GOT3 (cell line): ENCODE measurements at places on chromosomes 3 and 15.

DNA sequence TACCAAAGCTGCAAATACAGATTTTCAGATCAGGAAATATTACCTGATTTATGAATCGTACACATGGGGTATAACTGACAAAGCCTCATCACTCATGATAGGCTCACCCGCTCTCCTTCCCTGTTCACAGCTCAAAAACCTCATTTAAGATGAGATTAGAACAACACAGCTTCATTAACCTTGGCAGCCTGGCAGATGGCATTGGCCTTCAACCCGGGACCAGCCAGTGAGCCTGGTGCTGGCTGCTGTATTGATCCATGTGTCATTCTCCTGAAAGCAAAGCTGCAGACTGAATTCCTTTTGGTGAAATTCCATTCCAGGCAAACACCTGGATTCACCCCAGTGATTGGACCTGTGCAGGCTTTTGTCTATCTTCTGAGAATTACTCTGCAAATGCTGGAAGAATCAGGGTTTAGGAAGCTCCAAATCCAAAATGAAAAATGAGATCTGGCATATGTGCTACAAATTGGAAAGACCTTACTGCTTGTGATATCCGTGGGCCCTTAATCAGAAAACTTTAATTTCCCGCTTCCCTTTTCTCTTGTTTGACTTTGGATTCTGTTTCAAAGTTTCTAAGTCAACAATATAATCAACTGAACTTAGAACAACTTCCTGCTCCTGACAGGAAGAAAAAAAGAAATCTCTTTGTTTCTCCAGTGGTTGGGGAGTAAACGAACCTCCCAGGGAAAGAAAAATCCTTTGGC lies 189.1 kb upstream of the KBTBD8 start:
- DNase-seq, result no peak

GRCh38 chr3:73070675-73071575 lies 9.5 kb downstream of the EBLN2 start:
- no peak for DNase-seq

DNA sequence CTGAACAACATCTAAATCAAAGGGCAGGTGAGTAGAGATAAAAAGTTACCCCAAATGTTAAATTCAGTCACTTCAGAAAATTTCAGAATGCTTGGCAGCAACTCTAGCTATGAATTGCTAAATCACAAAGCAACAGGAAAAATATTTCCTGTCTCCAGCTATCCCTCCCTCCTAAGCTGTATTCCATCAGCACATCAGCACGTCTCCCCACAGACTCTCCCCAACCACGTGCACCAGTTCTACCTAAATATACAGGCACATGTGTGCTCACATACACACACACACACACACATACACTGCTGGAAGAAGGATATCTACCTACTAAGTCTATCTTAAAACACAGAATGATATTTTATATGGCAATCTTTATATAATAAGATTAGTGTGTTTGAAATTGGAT lies 177.1 kb upstream of the ARHGEF26 start:
- no peak for DNase-seq

DNA sequence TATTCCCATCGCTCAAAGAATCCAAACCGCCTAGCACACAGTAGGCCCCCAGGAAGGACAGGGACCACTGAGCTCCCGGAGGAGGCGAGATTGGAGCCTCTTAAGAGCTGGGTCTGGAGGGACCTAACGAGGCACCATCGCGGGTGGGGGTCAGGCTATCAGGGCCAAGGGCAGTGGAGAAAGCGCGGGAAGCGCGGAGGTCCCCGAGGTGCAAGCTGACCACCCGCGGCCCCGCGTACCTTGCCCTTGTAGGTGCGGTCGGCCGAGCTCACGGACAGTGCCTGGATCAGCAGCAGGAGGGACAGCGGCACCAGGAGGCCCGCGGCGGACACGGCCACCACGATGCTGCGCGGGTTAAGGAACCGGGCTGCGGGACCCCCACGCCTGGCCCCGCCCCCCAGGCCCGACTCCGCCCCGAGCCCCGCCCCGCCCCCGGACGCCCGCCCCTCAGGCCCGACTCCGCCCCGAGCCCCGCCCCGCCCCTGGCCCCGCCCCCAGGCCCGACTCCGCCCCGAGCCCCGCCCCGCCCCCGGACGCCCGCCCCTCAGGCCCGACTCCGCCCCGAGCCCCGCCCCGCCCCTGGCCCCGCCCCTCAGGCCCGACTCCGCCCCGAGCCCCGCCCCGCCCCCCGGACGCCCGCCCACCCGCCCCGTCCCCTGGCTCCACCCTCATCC lies 3.9 kb downstream of the ZDHHC19 start:
- no peak for DNase-seq

DNA sequence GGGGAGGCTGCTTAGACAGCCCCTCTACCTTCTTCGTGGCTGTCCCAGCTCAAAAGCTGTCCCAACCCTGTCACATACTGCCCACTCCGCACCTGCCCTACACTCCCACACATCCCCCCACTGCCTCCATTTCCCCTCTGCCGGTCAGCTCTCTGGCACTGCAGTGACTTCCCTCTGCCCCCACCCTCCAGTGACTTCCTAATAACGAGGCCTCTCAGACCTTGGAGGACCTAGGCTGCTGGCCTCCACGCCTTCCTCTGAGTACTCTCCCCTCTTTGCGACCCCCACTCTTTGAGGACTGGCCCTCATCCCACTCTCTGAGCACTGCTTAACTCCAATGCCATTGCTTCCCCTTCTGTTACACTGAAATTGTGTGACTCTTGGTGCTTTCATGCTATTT lies 45.3 kb downstream of the KY start:
- DNase-seq, result no peak

GRCh38 chr3:35745351-35745750 lies 106.0 kb downstream of the ARPP21 start:
- no peak for DNase-seq

GRCh38 chr3:168322941-168323340 lies 227.2 kb upstream of the GOLIM4 start:
- DNase-seq, result no peak

- DNase-seq, result no peak
Measured at GRCh38 chr3:62253971-62254370, 119.4 kb downstream of the FEZF2 start.

- DNase-seq, result no peak
Measured at GRCh38 chr3:8882642-8883041, 80.6 kb downstream of the RAD18 start.

DNA sequence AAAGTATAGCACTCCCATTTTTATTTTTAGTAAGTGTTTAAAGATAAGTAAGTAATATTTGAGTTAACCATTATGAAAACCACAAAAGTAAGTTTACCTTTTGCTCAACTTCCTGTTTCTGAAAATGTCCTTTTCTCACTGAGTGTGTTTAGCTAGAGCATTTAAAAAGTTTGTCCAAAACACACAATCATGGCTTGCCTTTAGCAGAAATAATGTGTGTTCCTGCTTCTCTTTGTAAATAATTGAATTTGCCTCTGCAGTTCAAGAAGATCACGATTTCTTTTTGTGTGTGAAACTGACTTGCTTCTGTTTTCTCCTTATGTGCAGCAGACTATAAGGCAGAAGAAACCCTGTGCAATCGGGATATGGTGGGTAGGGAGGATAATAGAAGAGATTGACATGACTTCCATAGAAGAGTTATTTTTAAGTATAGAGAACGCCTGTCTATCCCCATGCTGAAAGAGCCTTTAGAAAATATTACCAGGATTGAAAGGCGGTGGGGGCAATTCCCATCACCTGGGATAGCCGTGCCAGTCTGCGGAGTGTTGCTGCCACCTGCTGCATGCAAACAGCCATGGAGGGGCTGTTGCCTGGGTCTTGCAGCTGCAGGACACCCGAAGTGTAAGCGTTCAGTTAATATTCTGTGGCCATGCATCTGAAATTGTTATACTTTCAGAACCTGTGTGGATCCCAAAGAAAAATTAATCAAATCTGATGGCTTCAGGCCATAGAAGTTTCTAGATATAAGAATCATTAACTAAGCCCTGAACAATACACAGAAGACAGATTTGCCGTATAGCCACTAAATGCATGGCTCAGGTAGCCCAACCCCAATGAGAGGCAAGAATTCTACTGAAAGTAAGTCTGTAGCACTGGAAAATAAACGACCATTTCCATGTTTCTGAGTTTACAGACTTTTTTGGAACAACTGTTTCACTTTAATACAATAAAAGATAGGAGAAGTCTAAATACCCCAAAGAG lies 2.4 kb upstream of the CD96 start:
- no peak for DNase-seq

DNA sequence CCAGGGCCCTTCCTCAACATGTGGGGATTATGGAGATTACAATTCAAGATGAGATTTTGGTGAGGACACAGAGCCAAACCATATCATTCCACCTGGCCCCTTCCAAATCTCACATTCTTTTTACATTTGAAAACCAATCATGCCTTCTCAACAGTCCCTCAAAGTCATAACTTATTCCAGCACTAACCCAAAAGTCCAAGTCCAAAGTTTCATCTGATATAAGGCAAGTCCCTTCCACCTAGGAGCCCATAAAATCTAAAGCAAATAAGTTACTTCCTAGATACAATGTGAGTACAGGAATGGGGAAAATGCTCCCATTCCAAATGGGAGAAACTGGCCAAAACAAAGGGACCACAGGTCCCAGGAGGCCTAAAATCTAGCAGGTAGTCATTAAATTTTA lies 309.5 kb upstream of the SLITRK3 start:
- no peak for DNase-seq

DNA sequence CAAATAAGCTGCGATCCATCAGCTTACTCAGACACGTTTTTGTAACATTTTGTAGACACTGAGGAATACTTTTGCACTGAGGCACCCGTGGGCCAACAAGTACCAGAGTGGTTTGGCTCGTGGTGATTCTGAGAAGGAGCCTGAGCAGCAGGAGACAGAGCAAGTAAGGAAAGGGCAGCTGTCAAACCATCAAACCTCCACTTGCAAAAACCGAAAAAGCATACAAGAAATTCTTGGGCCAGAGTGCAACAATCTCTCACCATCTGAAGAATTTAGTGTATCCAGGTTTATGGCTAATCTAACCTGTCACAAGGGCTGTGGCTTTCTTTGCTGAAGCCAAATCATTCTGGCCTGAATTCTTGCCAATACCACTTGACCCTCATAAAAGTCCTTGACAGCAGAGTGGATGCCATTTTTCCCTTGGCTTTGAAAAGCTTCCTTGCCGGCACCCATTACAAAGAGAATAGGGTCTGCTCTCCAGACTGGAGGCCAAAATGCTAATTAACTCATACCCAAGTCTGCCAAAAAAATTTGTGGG lies 56.7 kb downstream of the MYO1E start:
- no peak for DNase-seq

DNA sequence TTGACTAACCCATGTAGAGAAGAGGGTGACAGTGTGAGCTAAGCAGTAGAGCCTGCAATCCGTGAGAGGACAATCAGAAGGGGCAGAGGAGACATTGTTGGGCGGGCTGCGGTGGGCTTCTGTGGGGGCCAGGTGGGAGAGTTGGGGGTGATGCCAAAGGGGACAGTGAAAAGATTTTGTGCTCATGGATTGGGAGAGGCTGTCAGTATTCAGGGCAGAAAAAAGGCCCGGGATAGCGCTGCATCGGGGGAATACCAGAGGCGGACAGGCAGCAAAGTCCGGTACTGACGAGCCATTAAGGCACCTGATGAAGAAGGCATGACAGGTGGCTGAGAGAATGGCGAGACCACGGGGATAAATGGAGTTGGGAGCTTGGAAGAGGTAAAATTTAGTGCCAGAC lies 1.3 kb upstream of the PXYLP1 start:
- no peak for DNase-seq

DNA sequence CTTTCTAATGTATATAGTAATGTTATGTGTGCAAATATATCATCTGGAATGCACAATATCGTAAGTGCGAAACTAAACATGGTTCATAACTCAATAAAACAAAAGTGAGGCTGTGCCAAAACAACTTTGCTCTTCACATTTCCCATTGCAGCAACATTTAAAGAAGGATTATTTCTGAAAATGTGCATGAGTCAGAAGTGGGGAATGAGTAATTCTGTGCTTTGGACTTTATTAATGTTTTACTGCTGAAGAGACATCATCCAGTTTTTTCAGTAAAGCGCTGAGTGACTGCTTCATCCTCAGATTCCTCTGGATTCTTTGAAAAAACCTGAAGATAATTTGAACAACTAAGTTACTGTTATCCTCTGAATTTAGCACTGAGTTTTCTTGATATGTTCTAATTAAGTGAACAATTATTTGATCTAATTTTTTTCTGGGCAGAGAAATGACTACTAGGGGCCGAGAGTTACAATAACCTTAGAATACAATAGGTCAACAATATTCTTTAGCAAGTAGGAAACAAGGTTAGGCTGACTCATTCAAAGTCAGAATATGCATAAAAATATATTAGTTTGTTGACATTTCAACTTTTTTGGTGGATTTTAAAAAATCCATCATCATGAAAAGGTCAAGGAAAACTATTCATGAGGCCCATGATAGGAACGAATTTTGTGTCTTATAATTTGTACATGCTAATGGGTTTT lies 20.0 kb upstream of the PLCL2 start:
- no peak for DNase-seq

GRCh38 chr15:68431792-68432401 lies at the start of gene ITGA11:
Gene ITGA11 (minus strand): TSS chr15:68432163. CDS start chr15:68432066, 97 bp downstream.
- DNase-seq, result no peak

GRCh38 chr15:92997821-92998220 lies 91.2 kb downstream of the RGMA start:
- DNase-seq, result no peak

DNA sequence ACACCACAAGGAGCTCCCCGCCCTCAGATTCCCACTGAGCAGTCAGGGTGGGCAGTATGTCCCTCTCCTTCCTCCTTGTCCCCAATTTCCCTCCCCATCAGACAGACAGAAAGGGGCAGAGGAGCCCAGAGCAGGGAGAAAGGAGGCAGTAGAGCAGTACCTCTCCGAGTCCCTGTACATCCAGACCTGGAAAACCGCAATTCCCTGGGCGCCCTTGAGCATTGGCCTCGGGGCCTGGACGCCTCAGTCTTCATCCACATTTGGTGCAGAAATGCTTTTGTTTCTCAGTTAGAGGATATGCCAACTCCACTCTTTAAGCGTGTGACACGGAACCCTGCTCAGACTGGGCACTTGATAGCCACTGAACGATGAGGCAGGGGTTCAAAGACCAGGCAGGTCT lies 5.9 kb downstream of the ISG20 start:
- no peak for DNase-seq
